ENCODE measurements at places on chromosomes 13 and 19.

DNA sequence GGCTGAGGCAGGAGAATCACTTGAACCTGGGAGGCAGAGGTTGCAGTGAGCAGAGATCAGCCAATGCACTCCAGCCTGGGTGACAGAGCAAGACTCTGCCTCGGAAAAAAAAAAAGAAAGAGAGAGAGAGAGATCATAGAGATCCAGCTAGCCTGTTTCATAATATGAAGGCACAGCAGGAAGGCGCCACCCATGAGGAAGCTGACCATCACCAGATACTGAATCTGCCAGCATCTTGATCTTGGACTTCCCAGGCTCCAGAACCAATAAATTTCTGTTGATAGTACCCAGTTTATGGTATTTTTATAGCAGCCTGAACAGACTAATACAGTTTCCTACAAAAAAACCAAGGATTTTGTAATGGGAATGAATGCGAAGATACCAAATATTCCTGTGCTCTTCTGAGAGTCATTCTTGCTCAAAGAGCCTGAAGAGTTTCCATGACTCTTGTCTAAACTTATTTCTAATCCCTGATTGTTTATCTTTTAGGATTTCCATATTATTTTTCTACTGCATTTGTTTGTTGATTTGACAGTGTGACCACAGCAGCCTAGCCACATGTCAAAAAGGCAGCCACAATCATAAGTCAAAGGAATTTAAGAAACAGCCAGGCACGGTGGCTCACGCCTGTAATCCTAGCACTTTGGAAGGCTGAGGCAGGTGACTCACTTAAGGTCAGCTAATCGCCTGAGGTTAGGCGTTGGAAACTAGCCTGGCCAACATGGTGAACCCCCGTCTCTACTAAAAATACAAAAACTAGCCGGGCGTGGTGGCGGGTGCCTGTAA, 37.7 kb upstream of the PDCD5 start:
- H3K4me3 ChIP-seq: no peak overlapping the region
- H3K27me3 ChIP-seq: no peaks in the 10 kb centered on the region
- H3K27ac ChIP-seq: no peak overlapping the region

- H3K27ac ChIP-seq: no peak overlapping the region
- no peak overlapping the region for H3K4me3 ChIP-seq
- DNase-seq: no peak
- H3K36me3 ChIP-seq: no peaks in the 10 kb centered on the region
Measured at GRCh38 chr13:50998326-50998725, 88.7 kb downstream of the RNASEH2B start.

DNA sequence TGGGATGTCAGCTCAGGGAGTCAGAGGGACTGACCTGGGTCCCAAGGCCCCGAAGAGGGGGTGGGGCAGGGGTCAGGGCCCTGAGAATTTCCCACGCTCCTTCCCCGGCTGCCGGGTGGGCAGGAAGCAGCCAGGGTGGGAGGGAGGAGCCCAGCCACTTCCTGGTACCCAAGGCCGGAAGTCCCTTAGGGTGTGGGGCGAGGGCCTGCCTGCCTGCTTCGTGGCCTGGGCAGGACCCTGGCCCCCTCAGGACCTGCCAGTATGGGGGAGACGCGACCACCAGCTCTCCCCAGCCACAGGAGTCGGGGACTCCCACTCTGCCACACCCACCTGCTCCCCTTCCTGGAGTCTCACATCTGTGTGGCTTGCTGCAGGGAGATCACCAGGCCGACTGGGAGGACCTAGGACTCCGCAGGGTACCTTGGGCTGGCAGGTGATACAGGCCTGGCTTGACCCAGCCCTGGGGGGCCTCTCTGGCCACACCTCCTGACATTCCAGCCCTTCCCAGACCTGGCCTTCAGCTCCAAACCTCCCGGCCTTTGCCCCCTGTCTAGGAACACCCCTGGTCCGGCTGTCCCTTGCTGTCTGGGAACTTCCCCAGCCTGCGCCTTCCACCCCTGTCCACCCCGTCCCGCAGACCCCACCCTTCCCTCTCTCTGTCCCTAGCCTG, 9.8 kb upstream of the CIRBP start:
- H3K27me3 ChIP-seq: no peaks in the 10 kb centered on the region
- H3K4me3 ChIP-seq: peak overlapping the region; percentile 47
- peak overlapping the region; percentile 90 for H3K27ac ChIP-seq
- DNase-seq: peak; percentile 74
- peaks cover 51% of the 10 kb centered on the region for H3K4me1 ChIP-seq

GRCh38 chr19:49214701-49215100, 57.1 kb downstream of the TRPM4 start:
- no peak for DNase-seq
- peaks cover 2% of the 10 kb centered on the region for H3K27me3 ChIP-seq
- 0 out of 2 replicates have a peak, but pooled peaks cover 5% of the 10 kb centered on the region for H3K36me3 ChIP-seq
- H3K4me1 ChIP-seq: peaks cover 7% of the 10 kb centered on the region
- H3K4me3 ChIP-seq: no peak overlapping the region

DNA sequence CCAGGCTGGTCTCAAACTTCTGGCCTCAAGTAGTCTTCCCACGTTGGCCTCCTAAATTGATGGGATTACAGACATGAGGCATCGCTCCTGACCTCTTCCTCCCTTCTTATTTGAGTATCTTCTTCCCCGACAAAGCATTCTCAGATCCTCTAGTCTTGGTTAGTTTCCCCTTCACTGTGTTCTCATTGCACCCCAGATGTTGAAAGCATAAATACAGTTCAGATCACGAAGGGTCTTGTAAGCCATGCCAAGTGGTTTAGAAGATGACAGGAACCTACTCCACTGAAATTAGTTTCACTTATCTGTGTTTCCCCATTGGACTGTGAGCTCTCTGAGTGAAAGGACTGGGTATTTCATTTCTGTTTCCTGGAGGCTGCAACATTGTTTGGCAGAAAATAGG, 100.7 kb downstream of the DGKH start:
- no peak overlapping the region for H3K4me3 ChIP-seq
- H3K4me1 ChIP-seq: 0 out of 2 replicates have a peak, but pooled peaks cover 2% of the 10 kb centered on the region
- H3K27ac ChIP-seq: peak overlapping the region; percentile 10
- H3K27me3 ChIP-seq: no peaks in the 10 kb centered on the region

GRCh38 chr19:45560686-45561085, 23.9 kb downstream of the OPA3 start:
- H3K27ac ChIP-seq: peak overlapping the region; percentile 79
- no peaks in the 10 kb centered on the region for H3K36me3 ChIP-seq

GRCh38 chr13:59901191-59901590, 262.5 kb downstream of the DIAPH3 start:
- DNase-seq: no peak
- no peak overlapping the region for H3K4me3 ChIP-seq
- H3K27ac ChIP-seq: no peak overlapping the region
- no peaks in the 10 kb centered on the region for H3K4me1 ChIP-seq
- H3K36me3 ChIP-seq: no peaks in the 10 kb centered on the region
- H3K27me3 ChIP-seq: no peaks in the 10 kb centered on the region

DNA sequence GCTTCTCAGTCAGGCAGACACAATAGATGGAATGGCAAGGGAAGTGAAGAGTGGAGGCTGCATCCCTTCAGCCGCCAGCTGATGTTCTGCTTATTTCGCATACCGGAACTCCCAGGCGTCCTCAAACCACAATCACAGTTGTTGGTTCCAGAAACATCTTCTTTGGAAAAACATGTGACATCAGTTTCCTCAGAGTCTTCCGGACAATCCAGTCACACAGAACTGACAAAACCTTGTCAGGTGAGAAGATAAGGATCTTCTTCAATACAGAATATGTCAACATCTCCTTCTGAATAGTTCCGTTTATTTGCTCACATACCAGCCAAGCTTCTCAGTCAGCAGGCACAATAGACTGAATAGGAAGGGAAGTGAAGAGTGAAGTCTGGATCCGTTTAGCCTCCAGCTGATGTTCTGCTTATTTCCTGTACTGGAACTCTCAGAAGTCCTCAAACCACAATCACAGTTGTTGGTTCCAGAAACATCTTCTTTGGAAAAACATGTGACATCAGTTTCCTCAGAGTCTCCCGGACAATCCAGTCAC, 45.1 kb upstream of the CEACAM21 start:
- H3K27me3 ChIP-seq: peaks cover 56% of the 10 kb centered on the region
- DNase-seq: no peak
- H3K36me3 ChIP-seq: peaks cover 13% of the 10 kb centered on the region
- no peak overlapping the region for H3K27ac ChIP-seq

DNA sequence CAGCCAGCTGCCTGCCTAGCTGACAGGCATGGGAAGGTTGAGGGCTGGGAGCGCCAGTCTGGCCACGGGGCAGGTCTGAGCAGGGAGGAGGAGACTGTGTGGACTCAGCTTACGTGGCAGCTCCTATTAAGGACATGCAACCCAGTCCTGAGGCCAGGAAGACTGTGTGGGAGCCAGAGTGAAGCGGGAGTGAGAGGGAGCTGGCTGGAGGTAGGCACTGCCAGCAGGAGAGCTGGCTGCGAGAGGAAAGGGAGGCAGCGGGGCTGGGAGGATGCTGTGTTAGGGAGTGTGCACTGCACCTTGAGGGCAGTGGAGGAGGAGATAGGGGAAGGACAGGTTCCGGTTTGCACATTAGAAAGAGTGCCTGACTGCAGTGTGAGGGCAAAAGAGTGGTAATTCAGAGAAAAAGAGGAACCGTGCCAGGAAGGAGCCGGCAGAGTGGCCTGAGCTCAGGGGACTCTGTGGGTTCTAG, 99.2 kb downstream of the SLC7A1 start:
- H3K36me3 ChIP-seq: no peaks in the 10 kb centered on the region
- no peaks in the 10 kb centered on the region for H3K27me3 ChIP-seq
- H3K4me3 ChIP-seq: no peak overlapping the region
- H3K27ac ChIP-seq: no peak overlapping the region
- H3K4me1 ChIP-seq: peaks cover 8% of the 10 kb centered on the region

GRCh38 chr19:32171719-32172151, 173.7 kb upstream of the ZNF507 start:
- no peak overlapping the region for H3K4me3 ChIP-seq
- H3K27me3 ChIP-seq: no peaks in the 10 kb centered on the region
- H3K36me3 ChIP-seq: no peaks in the 10 kb centered on the region
- DNase-seq: no peak
- no peak overlapping the region for H3K27ac ChIP-seq
- H3K4me1 ChIP-seq: peaks cover 13% of the 10 kb centered on the region

DNA sequence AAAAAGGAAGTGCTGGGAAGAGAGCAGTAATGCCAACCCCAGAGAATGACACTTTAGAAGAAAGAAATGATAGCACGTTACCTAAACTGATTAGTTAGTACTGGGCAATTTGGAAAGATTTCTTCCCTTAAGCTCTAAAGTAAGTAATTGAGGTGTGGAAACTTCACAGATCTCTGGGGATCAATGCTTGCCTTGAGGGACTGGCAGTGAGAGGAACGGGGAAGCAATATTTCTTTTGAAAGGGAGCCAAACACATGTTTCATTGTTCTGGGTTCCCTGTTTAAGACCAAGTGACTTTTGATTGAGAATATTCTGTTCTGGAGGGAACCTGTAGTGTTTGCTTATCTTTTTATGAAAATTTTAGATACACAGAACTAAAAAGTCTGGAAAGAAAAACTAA, 190.5 kb downstream of the NDFIP2 start:
- no peak for DNase-seq
- no peaks in the 10 kb centered on the region for H3K36me3 ChIP-seq
- H3K4me1 ChIP-seq: peaks cover 14% of the 10 kb centered on the region
- no peak overlapping the region for H3K4me3 ChIP-seq
- H3K27me3 ChIP-seq: no peaks in the 10 kb centered on the region

DNA sequence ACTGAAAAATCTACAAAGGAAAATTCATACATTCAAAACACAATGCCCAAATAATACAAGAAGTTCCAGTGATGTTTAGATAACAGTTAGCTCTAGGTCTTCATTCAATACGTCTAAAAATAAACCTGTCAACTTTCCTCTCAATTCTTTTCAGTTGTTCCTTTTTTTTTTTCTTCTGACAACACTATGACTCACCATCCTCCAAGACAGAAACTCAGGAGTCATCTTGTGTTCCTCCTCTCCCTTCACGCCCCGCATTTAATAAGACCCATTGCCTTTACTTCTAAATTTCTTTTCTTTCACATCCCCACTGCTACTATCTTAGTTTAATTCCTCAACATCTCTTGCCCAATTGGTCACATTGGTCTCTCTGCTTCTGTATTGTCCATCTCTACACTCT, 759.9 kb downstream of the GPC5 start:
- H3K4me1 ChIP-seq: no peaks in the 10 kb centered on the region
- H3K27me3 ChIP-seq: no peaks in the 10 kb centered on the region
- no peak overlapping the region for H3K4me3 ChIP-seq
- no peak overlapping the region for H3K27ac ChIP-seq

DNA sequence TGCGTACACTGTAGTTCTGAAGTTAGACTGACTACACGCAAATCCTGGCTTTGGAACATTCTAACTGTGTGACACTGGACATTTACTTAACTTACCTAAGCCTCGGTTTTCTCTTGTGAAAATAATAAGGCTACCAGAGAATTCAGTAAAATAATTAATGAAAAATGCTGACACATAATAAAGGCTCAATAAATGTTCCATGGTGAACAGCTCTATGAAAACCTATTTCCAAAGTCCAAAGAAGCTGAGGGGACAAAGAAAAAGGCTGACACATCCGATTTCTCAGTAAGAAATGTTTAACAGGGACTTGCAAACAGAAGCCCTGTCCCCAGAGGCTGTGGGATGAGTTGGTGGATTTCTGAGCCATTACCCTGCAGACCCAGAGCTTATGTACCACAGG, 139.7 kb upstream of the GJB6 start:
- no peak for DNase-seq
- H3K4me1 ChIP-seq: peaks cover 8% of the 10 kb centered on the region
- no peak overlapping the region for H3K27ac ChIP-seq
- no peaks in the 10 kb centered on the region for H3K27me3 ChIP-seq

DNA sequence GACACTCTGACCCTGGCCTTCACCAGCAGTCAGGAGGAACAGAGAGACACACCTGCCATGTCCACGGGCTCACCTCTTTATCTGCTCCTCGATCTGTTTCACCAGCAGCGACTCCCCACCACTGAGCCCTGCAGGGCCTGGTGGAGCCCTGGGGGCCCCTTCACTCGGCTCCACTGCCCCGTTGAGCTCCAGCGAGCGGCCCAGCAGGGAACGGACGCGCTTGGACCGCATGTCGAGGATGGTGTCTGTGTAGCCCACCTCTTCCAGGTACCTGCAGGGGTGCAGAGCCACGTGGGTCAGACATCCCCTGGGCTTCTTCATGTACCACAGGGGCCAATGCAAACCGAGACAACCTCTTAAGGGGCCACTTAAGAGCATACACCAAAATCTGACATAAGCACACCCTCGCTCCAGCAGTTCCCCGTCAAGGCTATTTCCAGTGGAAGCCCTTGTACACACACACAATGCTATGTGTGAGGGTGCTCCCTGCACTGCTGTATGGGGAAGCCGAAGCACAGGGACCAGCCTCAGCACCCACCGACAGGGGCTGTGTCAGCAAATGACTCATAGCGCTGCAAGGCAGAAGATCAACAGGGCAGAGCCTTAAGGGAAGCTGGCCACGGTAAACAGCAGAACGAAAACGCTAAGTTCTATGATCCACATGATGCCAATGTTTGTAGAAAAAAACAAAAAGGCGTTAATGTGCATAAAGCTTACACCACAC, 12.7 kb upstream of the FKRP start:
- H3K27ac ChIP-seq: no peak overlapping the region
- H3K4me1 ChIP-seq: peaks cover 6% of the 10 kb centered on the region
- H3K27me3 ChIP-seq: no peaks in the 10 kb centered on the region
- DNase-seq: no peak

GRCh38 chr13:59261928-59262488, 901.7 kb downstream of the DIAPH3 start:
- H3K27me3 ChIP-seq: no peaks in the 10 kb centered on the region
- no peaks in the 10 kb centered on the region for H3K36me3 ChIP-seq
- H3K4me3 ChIP-seq: no peak overlapping the region
- no peak overlapping the region for H3K27ac ChIP-seq
- no peak for DNase-seq

Data from WTC11 (cell line).